ENCODE measurements at places on chromosomes 4 and X. TPM values are rescaled to one million over a fixed set of nuclear protein-coding genes. Genes with fewer than 3 reads are reported as not detected.

GRCh38 chr4:168540086-168540485, 43.2 kb downstream of the PALLD start:
- DNase-seq, result no peak

DNA sequence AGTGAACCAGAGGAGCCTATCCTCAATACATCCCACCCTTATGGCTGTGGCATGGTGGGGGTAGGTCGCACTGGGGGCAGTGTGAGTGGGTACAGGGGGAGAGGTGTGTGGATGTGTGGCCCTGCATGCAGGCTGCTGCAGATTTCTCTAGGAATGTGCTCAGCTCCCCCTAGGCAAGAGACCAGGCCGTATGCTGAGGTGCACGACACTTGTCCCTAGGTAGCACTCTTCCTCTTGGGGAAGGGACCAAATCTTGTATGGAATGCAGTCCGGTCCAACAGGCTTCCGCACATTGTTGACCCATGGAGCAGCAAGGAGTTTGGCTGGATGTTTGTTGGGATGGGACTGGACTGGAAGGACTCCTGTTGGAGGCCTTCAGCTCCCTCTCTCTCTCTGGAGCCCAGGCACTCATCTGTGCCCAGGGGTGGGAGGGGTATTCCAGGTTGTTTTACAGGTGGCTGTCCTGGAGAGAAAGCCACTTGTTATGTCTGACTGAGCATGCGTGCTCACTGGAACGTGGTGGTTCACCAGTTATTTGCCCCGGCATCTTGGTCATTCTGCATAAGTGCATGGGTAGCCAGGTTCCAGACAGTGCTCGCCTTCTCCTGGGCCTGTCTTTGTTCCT, 55.1 kb downstream of the NBDY start:
- DNase-seq, result no peak

GRCh38 chr4:31755751-31756150, 1035.6 kb downstream of the PCDH7 start:
- DNase-seq, result no peak

DNA sequence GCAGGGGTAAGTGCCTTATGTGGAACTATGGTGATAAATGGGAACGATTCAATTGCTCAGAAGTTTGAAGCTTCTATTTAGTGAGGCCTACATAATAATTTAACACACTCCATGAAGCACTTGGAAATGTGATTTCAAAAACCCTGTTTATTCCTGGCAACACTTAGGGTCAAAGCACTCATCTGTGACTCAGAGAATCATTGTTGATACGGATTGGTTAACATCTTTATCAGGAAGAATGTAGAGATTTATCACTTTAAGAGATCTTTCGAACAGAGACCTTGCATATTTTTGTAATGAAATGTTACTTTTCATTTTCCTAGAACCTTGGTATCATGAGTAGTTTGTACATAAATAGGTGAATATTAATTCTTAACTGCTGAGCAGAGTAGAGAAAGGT, 269.1 kb upstream of the SLIT2 start:
- DNase-seq, result no peak

GRCh38 chrX:150018931-150019361, 80.7 kb upstream of the EOLA2 start:
- no peak for DNase-seq

GRCh38 chr4:10080589-10081217, 35.9 kb downstream of the WDR1 start:
- no peak for DNase-seq

DNA sequence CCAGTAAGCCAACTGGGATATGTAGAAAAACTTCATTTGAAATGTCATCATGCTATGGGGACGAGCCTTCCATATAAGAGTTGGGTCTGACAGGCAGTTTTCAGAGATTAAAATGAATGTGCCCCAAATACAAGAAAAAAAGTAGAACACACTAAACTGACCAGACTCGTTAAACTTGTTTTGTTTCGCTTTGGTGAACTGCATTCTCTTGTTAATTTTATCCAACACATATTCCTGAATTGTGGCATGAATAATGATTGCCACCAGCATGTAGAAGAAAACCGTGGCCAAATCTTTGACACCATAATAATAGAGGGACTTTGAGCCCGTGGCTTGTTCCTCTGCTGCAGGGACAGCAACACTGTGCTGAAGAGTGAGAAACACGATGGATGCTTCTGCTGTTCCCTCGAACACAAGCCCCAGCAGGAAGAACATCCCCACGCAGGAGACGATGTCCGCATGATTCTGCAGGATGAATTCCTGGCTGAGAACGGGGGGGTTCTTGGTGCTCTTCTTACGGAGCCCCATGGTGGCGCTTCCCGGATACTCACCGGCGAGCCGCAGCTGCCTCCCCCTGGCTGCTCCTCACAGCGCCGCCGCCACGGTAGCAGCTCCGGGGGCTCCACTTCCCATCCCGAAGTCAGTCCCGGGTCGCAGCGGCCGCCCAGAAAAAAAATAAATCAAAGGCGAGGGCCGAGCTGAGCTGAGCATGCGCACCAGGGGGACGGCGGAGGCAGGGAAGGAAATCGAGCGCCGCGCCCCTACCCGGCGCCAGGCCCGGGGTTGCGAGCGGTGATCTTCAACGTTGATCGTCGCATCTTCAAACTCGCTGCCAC, at the start of gene TRAM1L1:
TSS of gene TRAM1L1 (minus strand) at position 711 of the 836 bp plus-strand sequence. CDS start at position 528, 183 bp downstream.
- peak; percentile 6 for DNase-seq

GRCh38 chr4:101823864-101824263, 33.3 kb downstream of the BANK1 start:
- no peak for DNase-seq

The PLP2 gene
- total RNA-seq, result 146 TPM

The PGK1 gene
- total RNA-seq, result 205 TPM

The TBC1D9 gene
- total RNA-seq, result 0.67 TPM

The EXOC1L gene
- total RNA-seq, result not detected
